ENCODE measurements at places on chromosomes 5 and 9. TPM values are rescaled to one million over a fixed set of nuclear protein-coding genes. Genes with fewer than 3 reads are reported as not detected.

The FREM1 gene
- 0.50 TPM for total RNA-seq

The MED7 gene
- 17.3 TPM for total RNA-seq

The BAAT gene
- 1.3 TPM for total RNA-seq

GRCh38 chr9:4579001-4579400 lies 83.1 kb upstream of the PLPP6 start:
- H3K27me3 ChIP-seq = no peaks in the 10 kb centered on the region
- H3K27ac ChIP-seq = no peak overlapping the region
- DNase-seq = no peak
- H3K4me3 ChIP-seq = no peak overlapping the region
- H3K36me3 ChIP-seq = no peaks in the 10 kb centered on the region

- peaks cover 9% of the 10 kb centered on the region for H3K4me1 ChIP-seq
Observed at GRCh38 chr5:119055294-119055693, 15.6 kb upstream of the DMXL1 start.

DNA sequence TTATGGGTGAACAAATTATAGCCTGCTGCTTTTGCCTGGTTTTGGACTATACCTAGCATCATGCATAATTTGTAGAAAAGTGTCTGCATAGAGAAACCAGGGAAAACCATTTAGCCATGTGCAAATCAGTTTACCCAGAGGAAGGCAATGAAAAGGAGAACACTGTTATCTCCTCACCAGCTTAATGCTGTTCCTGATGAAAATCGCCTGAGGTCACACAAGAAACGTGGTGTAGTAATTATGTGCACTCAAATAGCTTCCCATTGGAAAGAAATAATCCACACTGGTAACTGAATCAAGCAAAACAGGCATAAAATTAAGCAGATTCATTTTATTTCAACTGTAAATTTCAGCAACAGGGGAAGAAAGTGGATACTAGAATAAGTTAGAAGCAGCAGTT lies 51.7 kb upstream of the FAM240B start:
- H3K4me3 ChIP-seq = no peak overlapping the region
- no peaks in the 10 kb centered on the region for H3K27me3 ChIP-seq
- H3K27ac ChIP-seq = no peak overlapping the region
- no peaks in the 10 kb centered on the region for H3K4me1 ChIP-seq

DNA sequence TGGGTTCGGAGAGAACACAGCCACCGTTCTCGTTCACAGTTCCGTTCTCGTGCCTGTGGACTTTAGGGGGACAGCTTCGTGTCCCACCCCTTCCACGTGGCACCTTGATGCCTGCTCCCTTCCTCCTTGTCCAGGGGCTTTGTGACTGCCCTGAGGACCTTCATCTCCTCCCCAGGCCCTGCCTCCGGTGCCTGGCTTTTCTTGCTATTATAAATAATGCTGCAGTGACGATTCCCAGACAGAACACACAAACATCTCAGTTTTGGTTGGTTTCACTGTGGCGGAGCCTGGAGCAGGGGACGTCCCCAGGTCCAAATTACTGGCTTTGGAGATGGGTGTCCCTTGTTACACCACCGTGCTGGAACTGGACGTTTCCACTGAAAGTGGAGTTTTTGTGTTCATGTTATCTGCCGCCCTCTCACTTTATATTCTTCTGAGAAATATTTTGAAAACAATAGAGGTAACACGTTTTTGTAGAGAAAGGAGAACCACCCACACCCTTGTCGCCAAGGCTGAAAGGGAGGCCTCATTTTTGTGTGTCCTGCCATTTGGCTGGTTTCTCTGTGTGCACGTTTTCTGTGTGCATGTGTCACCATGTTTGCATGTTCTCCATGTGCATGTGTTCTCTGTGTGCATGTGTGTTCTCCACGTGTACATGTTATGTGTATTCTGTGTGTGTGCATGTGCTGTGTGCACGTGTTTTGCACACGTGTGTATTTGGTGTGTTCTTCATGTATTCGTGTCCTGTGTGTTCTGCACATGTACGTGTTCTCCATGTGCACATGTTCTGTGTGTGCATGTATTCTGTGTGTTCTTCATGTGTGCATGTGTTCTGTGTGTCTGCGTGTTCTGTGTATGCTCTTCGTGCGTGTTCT lies 24.2 kb downstream of the WNK2 start:
- no peak overlapping the region for H3K27ac ChIP-seq
- no peak overlapping the region for H3K4me3 ChIP-seq
- H3K4me1 ChIP-seq = peaks cover 7% of the 10 kb centered on the region
- no peaks in the 10 kb centered on the region for H3K36me3 ChIP-seq

- no peaks in the 10 kb centered on the region for H3K27me3 ChIP-seq
- H3K4me1 ChIP-seq = no peaks in the 10 kb centered on the region
- no peaks in the 10 kb centered on the region for H3K36me3 ChIP-seq
- H3K27ac ChIP-seq = no peak overlapping the region
- no peak overlapping the region for H3K4me3 ChIP-seq
- no peak for DNase-seq
Observed at GRCh38 chr5:27316271-27316650, 277.9 kb upstream of the CDH9 start.

All from Caco-2 (cell line).